ENCODE measurements at places on chromosomes 12 and 14. TPM values are rescaled to one million over a fixed set of nuclear protein-coding genes. Genes with fewer than 3 reads are reported as not detected.
A peak's percentile ranks its signal among the peaks of the same experiment; 100 is the strongest.

DNA sequence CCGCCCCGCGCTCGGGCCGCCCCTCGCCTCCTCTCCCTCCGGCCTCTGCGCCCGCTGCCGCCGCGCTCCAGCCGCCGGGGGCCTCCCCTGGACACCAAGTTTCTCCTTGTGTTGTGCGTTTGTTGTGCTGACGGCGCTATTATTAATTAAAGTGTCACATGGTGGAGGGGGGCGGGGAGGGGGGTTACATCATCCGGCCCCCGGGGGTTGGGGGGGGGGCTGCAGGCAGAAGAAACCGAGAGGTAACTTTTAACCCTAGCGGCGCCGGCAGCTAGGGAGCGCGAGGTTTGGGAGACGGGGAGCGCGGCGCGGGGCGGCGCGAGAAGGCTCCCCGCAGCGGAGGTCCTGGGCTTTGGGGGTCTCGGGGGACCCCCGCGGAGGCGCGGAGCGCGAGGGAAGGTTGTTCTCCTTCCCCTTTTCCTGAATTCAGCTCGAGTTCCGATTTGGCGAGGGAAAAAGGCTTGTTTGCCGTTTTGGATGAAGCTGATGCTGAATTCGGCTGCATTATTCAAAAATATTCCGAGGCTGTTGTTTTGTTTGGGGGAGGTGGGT, at the start of gene HRK:
HRK (minus strand) TSS at position 117 of the 552 bp plus-strand sequence. CDS start 134 bp downstream, outside the sequence.
- no peak for DNase-seq
- H3K36me3 ChIP-seq, result no peaks in the 10 kb centered on the region
- no peaks in the 10 kb centered on the region for H3K4me1 ChIP-seq

The C1QL4 gene
- polyA plus RNA-seq, result not detected

DNA sequence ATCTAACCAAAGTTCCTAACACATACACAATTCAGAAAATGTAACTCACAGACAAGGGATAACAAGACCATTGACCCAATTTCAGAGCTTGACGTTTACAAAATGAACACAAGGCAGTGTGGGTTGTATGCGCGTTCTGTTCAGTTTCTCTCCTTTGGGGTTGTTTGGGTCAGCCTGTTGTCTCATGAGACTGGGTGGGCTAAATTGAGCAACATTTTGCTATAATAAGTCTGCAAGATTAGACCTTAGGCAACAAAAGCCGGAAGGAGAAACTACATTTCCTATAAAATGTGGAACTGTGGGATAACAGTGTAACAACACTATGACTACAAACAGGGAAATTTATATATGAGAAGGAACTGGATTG, 18.8 kb upstream of the LTA4H start:
- H3K4me1 ChIP-seq, result no peaks in the 10 kb centered on the region
- no peaks in the 10 kb centered on the region for H3K36me3 ChIP-seq
- DNase-seq, result no peak
- no peaks in the 10 kb centered on the region for H3K27me3 ChIP-seq
- H3K27ac ChIP-seq, result no peak overlapping the region
- H3K4me3 ChIP-seq, result no peak overlapping the region

GRCh38 chr14:64434528-64434927, 30.8 kb upstream of the AKAP5 start:
- no peaks in the 10 kb centered on the region for H3K27me3 ChIP-seq
- no peak overlapping the region for H3K27ac ChIP-seq
- DNase-seq, result no peak
- peaks cover 37% of the 10 kb centered on the region for H3K36me3 ChIP-seq
- H3K4me1 ChIP-seq, result no peaks in the 10 kb centered on the region

- DNase-seq, result no peak
- peaks cover 4% of the 10 kb centered on the region for H3K4me1 ChIP-seq
- 0 out of 2 replicates have a peak overlapping the region, but pooled peaks have one; percentile 34 for H3K27ac ChIP-seq
Observed at GRCh38 chr12:62760779-62761178, 174.2 kb downstream of the PPM1H start.

DNA sequence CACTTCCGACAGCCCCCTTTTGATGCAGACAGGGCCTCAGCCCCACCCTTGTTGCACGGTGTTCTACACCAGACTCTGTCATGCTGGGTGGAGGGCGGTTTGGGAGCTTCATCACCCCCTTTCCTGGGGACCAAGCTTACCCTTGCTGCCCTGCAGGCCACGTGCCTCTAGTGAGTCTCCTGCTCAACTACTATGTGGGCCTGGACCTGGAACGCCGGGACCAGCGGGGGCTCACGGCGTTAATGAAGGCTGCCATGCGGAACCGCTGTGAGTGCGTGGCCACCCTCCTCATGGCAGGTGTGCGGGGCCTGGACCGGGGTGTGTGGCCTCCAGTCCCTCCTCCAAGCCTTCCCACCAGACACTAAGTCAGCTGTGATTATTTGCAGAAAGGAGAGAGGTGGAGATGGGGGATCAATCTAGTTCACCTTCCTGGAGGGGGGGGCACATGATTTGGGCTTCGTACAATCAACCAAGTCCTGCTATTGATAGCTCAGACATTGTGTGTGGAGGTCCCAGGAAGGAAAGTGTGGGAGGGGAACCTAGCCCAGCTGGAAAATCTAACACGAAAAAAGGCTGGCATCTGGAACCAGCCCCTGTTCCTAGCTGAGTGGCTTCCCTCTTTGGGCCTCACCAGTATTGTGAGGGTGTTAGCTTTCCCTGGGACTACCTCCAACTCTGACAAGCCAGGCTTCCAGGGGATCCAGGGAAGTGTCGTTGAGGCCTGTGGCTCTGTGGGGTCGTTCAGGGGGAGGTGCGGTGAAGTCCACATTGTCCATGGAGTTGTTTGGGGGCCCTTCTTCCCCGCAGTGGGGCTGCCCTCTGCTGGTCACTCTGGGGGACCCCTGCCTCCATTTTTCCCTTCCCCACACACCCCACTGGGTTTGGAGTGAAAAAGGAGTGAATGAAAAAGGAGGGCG, 1.6 kb downstream of the ANKRD33 start:
- H3K36me3 ChIP-seq, result no peaks in the 10 kb centered on the region
- no peaks in the 10 kb centered on the region for H3K4me1 ChIP-seq
- H3K27ac ChIP-seq, result no peak overlapping the region
- no peaks in the 10 kb centered on the region for H3K27me3 ChIP-seq

The KRT4 gene
- not detected for polyA plus RNA-seq

- H3K27ac ChIP-seq, result peak overlapping the region; percentile 58
- no peak for DNase-seq
- peaks cover 30% of the 10 kb centered on the region for H3K4me1 ChIP-seq
Observed at GRCh38 chr14:70807898-70808415, 1.4 kb downstream of the MAP3K9 start.

The WNT5B gene
- polyA plus RNA-seq, result 1.5 TPM

DNA sequence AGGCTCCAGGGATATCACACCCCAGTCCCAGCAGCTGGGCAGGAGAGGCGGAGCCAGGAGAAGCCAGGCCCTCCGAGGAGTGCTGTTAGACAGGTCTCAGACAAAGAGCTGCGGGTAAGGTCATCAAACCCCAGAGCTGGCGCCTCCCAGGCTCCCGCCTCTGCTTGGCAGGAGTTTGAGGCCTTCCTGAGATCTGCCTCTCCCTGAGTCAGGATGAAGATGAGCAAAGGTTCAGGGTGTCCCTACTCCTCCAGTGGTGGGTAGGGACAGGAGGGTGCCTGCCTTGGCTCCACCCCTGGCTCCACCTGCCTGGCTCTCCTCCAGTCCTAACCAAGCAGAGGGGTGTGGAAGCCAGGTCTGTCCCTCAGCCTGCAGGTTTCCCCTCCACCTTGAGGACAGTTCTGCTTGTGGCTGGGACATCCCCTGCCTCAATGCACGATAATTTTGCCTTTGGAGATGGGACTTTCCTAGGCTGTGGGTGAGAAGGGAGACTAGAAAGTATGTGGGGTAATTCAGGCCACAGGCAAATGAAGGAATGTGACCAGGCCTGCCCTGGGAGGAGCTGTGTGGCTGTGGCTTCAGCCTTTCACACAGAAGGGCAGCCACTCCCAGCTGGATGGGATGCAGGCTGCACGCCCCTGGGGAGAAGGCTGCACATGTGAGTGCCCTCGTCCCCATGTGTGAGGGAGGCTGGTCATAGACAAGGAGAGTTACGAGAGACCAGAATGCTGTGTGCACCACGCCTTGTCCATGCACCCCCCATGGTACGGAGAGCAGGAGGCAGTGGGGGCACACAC, 2.2 kb downstream of the PLEKHG6 start:
- peak; percentile 94 for DNase-seq
- H3K27ac ChIP-seq, result peak overlapping the region; percentile 57
- no peaks in the 10 kb centered on the region for H3K36me3 ChIP-seq
- no peaks in the 10 kb centered on the region for H3K27me3 ChIP-seq

GRCh38 chr12:41739066-41739465, 405.6 kb downstream of the GXYLT1 start:
- H3K4me1 ChIP-seq, result no peaks in the 10 kb centered on the region
- no peak overlapping the region for H3K27ac ChIP-seq
- no peak for DNase-seq
- no peaks in the 10 kb centered on the region for H3K27me3 ChIP-seq
- H3K36me3 ChIP-seq, result no peaks in the 10 kb centered on the region

DNA sequence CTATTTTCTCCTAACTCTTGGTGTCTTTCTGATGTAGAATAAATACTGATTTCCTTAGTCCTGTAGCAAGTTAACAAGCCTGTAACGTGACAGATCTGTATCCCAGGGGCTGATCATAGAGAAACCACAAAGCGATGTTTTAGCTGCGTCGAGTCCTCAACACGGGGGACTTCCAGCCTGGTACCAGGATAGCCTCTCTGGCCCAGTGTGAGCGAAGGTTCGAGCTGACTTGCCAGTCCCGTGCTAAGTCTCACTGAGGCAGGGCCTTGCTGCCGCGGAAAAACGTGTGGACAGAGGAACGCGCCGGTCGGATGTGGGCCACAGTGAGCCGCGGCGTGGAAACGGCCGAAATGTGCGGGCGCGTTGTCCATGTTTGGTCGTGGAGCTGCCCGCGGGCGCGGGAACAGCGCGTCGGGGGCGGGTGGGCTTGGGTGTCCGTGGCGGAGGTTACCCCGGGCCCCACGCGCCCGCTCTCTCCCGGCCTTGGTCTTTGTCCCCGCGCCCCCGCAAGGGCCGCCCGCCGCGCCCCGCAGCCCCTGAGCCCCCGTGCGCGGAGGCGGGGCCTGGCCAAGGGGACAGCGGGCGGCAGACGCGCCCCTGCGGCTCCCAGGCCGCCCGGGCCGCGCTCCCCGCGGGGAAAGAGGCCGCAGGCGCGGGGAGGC, 531 bp upstream of the EML1 start:
- no peaks in the 10 kb centered on the region for H3K4me1 ChIP-seq
- H3K27ac ChIP-seq, result no peak overlapping the region
- no peak for DNase-seq
- H3K4me3 ChIP-seq, result no peak overlapping the region
- H3K36me3 ChIP-seq, result no peaks in the 10 kb centered on the region
- no peaks in the 10 kb centered on the region for H3K27me3 ChIP-seq

DNA sequence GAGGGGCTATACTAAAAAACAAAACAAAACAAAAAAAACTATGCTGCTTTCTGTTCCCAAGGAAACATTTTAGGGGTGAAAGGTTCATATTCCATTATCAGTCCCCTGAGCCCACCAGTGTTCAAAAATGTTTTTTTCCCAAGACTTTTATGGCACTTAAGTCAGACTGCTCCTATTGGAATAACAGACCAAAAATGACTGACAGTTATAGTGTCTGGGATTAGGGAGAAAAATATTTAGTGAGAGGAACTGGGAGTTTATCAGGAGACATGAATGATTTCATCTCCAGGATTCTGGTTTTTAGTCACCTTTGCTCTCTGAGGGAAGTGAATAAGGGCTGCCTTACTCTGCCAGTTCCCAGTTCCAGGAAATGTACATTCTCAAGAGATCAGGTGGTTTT, 68.0 kb downstream of the PDE3A start:
- H3K4me1 ChIP-seq, result no peaks in the 10 kb centered on the region
- no peaks in the 10 kb centered on the region for H3K27me3 ChIP-seq
- H3K36me3 ChIP-seq, result no peaks in the 10 kb centered on the region
- no peak for DNase-seq
- H3K4me3 ChIP-seq, result no peak overlapping the region
- no peak overlapping the region for H3K27ac ChIP-seq

GRCh38 chr12:116601933-116602810, 43.0 kb downstream of the MAP1LC3B2 start:
- DNase-seq, result no peak
- H3K4me3 ChIP-seq, result no peak overlapping the region
- peaks cover 3% of the 10 kb centered on the region for H3K4me1 ChIP-seq
- H3K36me3 ChIP-seq, result no peaks in the 10 kb centered on the region

GRCh38 chr12:70982991-70983390, 62.5 kb upstream of the PTPRR start:
- H3K27ac ChIP-seq, result no peak overlapping the region
- H3K36me3 ChIP-seq, result no peaks in the 10 kb centered on the region
- no peak for DNase-seq
- no peak overlapping the region for H3K4me3 ChIP-seq
- no peaks in the 10 kb centered on the region for H3K27me3 ChIP-seq

The ADAMTS20 gene
- not detected for polyA plus RNA-seq

DNA sequence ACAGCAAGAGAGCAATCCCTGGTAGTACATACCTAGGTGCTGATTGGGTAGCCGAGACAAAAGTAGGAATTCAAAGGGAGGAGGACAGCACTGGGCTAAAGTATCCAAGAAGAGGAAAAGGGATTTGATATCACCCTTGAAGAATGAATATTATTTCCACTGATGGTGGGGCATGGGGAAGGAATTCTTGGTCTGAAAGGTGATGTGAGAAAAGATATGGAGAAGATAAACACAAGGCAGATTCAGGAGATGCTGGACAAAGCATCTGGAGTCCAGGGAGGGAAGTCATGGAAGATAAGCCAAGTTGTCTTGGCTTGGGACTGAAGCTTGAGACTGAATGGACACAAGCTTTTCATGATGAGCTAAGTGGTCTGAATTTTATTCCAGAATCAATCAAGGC, 194.0 kb downstream of the EGLN3 start:
- H3K27ac ChIP-seq, result no peak overlapping the region
- no peaks in the 10 kb centered on the region for H3K27me3 ChIP-seq
- DNase-seq, result no peak

DNA sequence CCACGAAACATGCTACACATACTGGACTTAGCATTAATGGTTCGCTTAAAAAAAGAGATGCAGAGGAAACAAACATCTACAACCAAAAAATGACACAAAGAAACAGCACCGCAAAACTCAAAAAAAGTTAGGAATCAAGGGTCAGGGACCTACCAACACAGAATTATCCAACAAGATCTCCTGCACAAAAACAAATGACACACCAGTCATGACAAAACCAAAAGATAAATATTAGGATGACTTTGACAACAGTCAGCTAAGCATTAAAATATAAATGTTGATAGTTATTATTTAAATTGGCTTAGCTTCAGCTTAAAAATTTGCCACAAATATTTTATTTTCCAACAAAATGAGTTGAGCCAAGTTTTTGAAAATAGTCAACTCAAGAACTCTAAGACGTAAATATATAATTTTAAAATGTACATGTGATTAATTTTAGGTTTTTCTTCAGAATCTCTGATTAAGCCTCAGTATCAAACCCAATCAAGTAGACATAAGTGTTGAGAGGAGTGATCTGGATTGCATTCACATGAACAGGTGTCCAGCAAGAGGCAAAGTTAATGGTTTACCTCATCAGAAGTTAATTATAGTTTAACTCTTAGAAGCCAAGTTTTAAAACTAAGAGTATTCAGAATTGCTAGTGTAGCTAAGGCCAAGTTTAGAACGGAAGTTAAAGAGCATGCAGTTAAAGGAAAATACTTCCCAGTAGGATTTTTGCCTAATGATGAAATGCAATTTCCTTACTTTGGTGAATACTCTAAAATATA, 79.9 kb downstream of the HEATR5A start:
- no peak for DNase-seq
- no peak overlapping the region for H3K27ac ChIP-seq
- no peak overlapping the region for H3K4me3 ChIP-seq

The ADCY4 gene
- polyA plus RNA-seq, result not detected

- H3K27ac ChIP-seq, result peak overlapping the region; percentile 11
- 0 out of 2 replicates have a peak overlapping the region, but pooled peaks have one; percentile 12 for H3K4me3 ChIP-seq
- peaks cover 25% of the 10 kb centered on the region for H3K4me1 ChIP-seq
- DNase-seq, result no peak
- H3K27me3 ChIP-seq, result no peaks in the 10 kb centered on the region
Observed at GRCh38 chr14:54712465-54713200, 145.7 kb downstream of the SAMD4A start.
